ENCODE measurements at places on chromosomes 16 and 17. TPM values are rescaled to one million over a fixed set of nuclear protein-coding genes. Genes with fewer than 3 reads are reported as not detected.

The ATP1B2 gene
- 4.8 TPM for polyA plus RNA-seq

- no peaks in the 10 kb centered on the region for H3K4me1 ChIP-seq
- H3K36me3 ChIP-seq: no peaks in the 10 kb centered on the region
- H3K4me3 ChIP-seq: no peak overlapping the region
Measured at GRCh38 chr17:77849239-77849638, 109.3 kb upstream of the TNRC6C start.

- no peak overlapping the region for H3K4me3 ChIP-seq
- H3K4me1 ChIP-seq: no peaks in the 10 kb centered on the region
- no peak for DNase-seq
- no peaks in the 10 kb centered on the region for H3K27me3 ChIP-seq
- H3K36me3 ChIP-seq: no peaks in the 10 kb centered on the region
Measured at GRCh38 chr17:73369111-73369521, 57.3 kb upstream of the CDC42EP4 start.

DNA sequence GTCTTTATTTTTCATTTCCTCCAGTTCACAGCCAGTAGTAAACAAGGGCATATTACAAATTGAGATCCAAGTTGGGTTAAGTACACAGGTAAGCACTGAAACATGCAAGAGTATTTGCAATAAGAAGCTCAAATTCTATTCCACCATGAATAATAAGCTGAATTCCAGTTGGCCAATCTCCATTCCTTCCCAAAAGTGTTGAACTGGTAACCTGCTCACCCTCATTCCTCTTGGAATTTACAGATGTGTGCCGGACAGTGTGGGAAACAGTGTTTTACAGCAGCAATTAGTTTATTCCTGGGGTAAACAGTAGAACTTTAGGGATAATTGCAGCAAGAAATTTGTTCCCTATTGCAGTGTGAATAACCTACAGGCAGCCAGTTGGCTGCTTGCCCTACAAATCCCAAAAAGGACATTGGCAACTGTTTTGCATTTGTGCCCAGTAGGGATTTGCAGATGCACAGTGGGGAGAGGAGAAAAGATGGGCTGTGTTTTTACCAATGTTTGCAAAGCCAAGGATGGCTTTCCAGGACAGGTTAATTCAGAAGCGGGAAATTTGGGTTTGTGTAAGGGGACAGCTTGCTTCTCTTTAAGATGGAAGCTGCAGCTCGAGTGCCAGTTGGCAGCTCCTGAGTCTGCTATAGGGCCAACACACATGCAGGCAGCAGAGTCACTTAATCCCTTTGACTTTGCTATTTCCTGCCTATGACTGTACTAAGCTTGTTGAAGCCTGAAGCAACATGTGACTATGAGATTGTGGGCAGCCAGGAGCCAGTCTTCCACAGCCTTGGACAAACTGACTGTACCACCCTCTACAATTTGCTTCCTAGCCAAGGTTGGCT, 318.9 kb downstream of the MAP2K6 start:
- H3K4me3 ChIP-seq: no peak overlapping the region
- no peak for DNase-seq
- H3K27ac ChIP-seq: no peak overlapping the region
- no peaks in the 10 kb centered on the region for H3K27me3 ChIP-seq

All from large intestine (tissue), 12 donors.